ENCODE measurements at places on chromosomes 2 and 18.

DNA sequence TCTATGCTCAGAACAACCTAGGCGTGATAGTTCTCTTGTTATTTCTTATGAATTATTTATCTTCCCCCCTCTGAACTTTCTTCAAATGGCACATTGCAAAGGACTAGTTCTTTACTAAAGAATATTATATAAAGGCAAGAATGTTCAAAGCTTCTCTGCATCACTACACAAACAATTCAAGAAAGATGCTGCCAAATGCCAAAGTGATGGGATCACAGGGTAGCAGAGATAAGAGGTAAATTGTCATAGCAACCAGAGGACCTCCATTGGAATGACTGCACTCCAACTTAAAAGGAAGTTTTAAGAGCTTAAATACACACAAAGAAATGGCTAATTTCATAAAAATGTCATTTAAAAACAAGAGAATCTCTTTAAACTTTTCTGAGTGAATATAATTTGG, 72.8 kb downstream of the AQP4 start:
- no peak for DNase-seq

GRCh38 chr2:120547662-120548061, 188.0 kb upstream of the GLI2 start:
- DNase-seq, result no peak

GRCh38 chr2:6231166-6231565, 539.0 kb downstream of the SOX11 start:
- DNase-seq, result no peak

- peak; percentile 75 for DNase-seq
Measured at GRCh38 chr2:240397542-240397916, 37.9 kb upstream of the GPC1 start.

DNA sequence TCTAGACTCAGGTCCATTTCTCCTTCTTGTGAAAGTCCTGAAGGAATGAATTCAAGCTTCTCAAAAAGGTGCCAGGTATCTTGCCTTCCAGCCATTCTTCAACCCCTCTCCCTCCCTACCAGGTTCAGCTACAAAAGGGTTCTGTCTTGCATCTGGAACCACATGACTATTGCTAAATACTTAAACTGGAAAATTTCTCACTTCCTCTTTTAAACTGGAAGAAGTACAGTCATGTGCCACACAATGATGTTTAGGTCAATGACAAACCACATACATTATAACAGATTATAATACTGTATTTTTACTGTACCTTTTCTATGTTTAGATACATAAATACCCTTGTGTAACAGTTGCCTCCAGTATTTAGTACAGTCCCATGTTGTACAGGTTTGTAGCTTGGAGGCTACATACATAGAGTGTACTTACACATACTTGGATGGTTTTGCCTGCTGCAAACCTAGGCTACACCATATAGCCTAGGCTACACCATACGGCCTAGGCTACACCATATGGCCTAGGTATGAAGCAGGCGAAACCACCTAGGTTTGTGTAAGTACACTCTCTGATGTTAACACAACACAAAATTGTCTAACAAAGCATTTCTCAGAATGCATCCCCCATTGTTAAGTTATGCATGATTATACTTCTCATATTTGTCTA, 142.0 kb upstream of the DNMT3A start:
- DNase-seq, result no peak
